ENCODE measurements at places on chromosomes 1 and 21.

GRCh38 chr1:96030312-96030711, 691.3 kb upstream of the PTBP2 start:
- DNase-seq, result no peak

DNA sequence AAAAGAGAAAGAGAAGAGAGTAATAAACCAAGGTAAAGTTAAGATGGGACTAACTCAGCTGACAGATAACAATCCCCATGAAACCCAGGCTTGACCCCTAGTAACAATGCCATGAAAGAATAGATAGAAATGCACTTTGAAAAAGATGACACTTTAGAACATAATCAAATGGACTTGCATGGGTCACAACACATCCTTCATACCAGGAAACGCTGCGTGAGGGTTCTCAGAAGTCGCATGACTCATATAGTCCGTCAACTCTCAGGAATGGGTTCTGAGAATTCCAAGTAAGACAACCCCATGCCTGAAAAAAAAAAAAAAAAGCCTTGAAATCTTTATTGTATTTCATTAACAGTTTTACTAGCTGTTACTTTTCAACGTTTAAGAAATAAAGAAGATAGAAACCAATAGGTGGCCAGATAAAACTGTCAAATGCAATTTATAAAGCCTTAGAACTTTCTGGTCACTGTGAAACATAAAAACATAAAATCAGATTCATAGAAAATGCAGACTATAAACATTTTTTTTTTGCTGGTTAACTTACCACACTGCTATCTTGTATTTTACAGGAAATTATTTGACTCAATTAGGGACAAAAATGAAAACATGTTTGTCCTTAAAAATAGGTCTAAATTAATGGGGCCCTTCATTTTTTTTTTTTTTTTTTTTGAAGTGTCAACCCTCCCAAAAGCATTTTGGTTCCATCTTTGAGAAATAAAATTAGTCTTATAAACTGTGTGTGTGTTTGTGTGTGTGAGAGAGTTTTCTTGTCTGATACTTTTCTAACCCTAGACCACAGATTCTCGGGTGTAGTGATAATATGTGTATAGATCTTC, 202.1 kb downstream of the NCAM2 start:
- no peak for DNase-seq

DNA sequence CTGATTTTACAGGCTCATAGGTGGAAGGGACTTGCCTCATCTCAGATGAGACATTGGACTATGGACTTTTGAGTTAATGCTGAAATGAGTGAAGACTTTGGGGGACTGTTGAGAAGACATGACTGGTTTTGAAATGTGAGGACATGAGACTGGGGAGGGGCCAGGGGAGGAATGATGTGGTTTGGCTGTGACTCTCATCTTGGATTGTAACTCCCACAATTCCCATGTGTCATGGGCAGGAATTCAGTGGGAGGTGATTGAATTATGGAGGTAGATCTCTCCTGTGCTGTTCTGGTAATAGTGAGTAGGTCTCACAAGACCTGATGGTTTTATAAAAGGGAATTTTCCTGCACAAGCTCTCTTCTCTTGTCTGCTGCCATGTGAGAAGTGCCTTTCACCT, 20.8 kb downstream of the SCYL3 start:
- DNase-seq, result no peak

GRCh38 chr21:27513825-27514224, 546.9 kb upstream of the ADAMTS5 start:
- DNase-seq, result no peak

DNA sequence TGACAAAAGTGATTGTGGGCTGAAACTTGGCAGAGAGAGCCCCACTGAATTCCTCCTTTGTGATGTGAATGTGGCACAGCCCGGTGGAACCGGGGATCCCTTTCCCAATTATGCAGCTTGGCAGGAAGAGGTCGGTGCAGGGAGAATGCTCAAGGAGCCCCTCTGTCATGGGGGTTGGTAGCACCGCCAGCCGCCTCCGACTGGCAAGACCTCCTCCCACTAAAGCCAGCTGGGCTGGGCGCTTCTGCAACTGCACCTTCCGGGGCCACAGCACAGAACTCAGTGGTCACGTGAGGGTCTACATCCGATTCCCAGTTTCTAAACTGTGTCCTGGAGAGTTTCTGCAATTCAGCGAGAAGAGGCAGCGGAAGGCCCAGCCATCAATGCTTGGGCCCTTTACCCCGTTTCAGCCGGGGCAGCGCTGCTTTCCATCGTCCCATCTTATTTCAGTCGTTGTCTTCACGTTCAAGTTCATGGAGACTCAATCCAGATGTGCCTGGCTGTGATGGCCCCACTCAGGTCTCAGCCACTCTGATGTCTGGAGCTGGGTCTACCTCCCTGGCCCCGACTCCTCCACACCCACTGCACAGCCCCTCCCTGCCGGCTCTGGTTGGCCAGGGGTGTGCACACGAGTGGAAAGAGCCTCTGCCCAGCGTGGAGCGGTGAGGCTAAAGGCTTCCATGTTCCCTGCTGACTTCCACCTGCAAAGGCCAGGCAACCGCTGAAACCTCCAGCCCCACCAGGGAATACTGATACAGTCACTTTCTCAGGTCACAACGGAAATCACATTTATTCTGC, 39.8 kb upstream of the FHAD1 start:
- peak; percentile 43 for DNase-seq

- DNase-seq, result no peak
Observed at GRCh38 chr1:197336571-197336970, 68.5 kb downstream of the CRB1 start.

GRCh38 chr1:5811419-5811818, 180.8 kb downstream of the NPHP4 start:
- DNase-seq, result no peak

DNA sequence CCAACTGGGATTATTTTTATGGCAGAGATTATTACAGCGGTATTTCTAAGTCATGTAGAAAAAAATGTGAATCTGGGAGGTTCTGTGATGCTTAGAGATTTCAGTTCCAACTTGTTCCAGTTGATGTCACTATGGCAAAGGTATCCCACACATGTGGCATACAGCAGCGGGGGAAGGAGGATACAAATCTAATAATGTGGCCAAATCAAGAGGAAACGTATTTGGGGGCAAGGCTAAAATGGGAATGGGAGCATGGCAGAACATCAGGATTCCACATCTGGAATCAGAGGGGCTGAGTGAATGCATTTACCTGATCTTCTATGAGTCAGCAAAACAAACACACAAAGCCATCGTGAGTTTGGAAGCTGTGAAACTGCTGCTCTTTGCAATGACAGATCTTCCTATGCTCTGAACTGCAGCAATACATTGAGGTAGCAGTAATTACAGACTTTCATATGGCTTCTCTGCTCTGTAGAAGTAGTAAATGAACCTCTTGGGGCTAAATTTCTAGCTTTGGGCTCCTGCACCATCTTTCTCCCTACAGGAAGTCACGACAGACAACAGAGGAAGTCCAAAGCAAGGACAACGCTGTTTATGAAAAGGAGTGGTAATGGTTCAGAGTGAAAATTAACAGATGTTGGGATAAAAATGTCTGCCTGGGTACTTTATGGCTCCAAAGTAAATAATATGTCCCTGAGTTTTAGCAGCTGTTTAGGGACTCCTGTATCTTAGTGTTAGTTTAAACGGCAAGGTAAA, 55.5 kb downstream of the GABPA start:
- peak; percentile 13 for DNase-seq

DNA sequence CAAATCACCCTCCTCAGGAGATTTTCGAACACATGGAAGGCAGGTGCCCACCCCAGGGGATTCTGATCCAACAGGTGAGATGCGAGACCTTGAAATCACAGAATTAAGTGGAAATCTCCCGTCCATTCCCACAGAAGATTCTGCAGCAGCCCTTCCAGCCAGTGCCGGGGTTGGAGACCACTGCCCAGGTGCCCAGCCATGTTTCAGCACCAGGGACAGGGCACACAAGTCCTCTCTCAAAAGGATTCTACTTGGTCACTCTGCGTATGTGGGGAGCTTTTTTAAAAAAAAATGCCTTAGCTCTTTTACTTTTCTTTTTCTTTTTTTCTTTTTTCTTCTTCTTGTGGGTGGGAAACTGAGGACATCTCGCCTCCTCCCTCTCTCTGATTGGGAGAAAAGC, 80.7 kb downstream of the VWA5B1 start:
- no peak for DNase-seq

DNA sequence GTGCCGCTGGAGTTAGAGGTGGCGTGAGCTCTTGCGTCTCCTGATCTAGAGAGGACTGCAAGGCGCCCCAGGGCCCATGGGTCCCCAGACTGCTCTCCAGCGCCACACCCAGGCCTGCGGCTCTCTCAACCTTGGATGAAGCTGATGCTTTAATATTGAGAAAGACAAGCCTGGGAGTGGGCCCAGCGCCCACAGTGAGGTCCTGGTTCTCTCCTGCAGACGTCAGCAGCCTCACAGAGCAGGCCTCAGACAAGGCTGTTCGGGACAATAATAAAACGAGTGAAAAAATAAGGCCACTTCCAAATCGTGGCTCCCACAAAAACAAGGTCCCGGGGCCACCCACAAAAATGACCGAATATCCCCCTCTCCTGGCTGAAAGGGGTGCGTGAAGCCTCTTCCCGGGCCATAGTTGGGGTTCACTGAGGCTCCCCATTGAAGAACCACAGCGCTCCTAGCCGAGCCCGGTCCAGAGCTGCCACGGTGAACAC, 6.0 kb upstream of the DNMT3L start:
- no peak for DNase-seq

DNA sequence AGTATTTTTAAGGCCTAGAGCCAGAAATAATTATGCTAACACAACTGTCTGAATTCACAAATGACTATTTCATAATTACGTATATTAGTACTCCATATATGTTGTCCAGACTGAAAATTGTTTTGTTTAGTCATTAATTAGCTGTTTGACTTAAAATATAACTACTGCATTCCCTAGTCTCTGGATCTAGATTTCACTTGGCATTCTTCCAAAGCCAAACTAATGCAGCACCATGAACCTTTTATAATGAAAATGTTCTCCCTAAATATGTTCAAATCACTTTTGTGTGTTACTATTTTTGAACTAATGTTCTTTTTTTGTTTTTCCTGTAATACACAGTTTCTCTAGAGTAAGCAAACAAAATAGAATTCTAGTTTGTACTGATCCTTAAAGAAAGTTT, 46.1 kb downstream of the CAMTA1 start:
- DNase-seq, result no peak

DNA sequence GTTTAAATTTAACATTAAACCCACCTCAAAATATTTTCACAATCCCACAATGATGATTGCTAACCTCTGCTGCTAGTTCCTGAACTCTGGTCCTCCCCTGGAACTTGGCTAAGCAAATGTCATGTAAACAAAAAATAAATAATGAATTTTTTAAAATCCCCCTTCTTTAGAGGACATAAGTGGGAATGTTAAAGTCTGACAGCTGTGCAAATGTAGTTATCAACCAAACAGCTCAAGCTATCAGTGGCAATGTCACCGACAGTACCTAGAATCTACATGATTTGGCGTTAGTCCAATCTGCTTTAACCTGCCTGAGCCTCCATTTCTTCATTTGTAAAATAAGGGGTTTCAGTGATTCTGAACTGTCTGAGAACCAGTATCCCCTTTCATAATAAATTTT, 67.7 kb downstream of the GDAP2 start:
- DNase-seq, result no peak

GRCh38 chr1:234720709-234721441, 110.9 kb upstream of the IRF2BP2 start:
- no peak for DNase-seq

DNA sequence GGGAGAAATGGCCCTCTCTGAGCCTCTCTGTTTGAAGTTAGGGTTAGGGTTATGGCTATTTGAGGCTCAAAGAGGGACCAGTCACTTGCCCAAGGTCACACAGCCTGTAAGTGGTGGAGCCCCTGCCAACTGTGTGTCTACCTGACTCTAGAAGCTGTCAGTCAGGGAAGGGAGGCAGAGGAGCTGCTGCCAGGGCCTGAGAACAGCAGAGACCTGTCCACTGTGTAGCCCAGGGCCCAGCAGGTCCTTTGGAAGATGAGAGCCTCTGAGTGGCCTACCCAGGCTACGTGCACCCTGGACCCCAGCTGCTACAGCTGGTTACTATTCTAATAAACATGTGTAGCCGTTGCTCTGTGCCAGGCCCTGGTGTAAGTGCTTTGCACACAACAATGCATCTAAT, 15.1 kb upstream of the EDN2 start:
- DNase-seq, result no peak

DNA sequence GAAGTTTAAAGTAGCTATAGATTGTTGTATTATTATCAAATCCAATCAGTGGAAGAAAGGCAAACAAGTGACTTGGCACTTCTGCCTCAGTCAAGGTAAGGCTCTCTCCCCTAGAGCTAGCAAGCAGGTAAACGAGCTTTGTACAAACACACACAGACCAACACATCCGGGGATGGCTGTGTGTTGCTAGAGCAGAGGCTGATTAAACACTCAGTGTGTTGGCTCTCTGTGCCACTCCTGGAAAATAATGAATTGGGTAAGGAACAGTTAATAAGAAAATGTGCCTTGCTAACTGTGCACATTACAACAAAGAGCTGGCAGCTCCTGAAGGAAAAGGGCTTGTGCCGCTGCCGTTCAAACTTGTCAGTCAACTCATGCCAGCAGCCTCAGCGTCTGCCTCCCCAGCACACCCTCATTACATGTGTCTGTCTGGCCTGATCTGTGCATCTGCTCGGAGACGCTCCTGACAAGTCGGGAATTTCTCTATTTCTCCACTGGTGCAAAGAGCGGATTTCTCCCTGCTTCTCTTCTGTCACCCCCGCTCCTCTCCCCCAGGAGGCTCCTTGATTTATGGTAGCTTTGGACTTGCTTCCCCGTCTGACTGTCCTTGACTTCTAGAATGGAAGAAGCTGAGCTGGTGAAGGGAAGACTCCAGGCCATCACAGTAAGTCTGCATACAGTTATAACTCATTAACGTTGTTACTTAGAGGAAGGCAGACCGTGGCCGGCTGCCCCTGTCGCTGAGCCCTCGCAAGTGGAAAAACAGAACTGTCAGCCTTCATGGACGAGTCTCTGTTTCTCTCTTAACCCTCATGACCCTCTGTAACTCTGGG, at the start of gene PALMD:
PALMD (plus strand) TSS at position 415 of the 833 bp plus-strand sequence; CDS start at position 620, 205 bp downstream.
- DNase-seq, result no peak

DNA sequence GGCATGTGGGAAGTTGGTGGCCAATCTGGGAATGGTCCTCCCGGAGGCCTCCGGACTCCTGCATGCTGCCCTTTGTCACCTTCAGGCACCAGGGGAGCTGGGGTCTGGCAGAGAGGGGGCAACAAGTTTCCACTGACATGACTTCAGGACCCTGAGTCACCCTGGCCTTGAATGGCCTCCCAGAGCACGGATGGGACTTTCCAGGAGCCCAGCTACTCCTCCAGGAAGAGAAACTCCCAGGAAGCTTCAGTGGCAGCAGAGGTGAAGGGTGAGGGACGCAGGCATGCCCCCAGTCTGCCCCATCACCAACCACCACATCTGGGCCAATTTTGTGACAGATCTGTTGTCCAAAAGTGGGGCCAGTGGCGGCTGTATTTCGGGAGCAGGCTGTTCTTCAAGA, 55.9 kb upstream of the WASF2 start:
- no peak for DNase-seq

DNA sequence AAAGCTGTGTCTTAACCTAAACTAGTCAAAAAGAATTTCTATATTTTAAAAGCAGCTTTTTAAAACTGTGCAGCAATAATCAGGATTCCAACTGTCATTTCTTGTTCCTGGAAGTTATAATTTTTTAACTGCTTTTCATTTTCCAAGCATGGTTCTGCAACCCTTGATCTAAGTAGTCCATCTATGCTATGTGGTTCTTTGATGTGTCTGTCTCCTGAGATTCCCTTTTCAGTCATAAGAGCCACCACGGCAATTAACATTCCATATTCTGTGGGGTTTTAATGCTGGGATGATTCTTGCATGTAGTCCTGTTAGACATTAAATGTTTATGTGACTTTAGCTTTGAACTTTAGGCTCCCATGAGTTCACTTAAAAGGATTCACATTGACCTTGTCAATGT, 220.4 kb downstream of the TPR start:
- no peak for DNase-seq

Measured in substantia nigra (tissue), 51 donors.